ENCODE measurements at places on chromosomes 16 and 17.

- no peak for DNase-seq
Measured at GRCh38 chr17:18318117-18318516, 3.0 kb downstream of the SMCR8 start.

GRCh38 chr17:48800626-48801217 lies 16.3 kb downstream of the TTLL6 start:
- no peak for DNase-seq

DNA sequence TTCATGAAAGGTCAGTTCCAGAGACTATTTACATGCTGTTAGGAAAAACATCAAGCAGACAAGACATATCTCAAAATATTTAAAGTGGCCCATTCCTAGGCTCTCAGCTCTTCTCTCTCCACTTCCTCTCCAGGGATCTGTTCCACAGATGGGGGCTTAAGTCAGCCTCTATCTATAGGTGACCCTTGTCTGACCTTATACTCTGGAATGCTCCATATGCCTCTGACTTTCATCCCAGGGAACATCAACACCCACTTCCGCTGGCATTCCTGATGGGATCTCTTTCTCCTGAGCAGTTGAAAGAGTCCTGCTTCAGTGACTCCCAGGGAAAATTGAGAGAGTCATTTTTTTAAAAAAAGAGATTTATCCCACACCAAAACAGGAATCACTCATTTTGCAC lies 11.5 kb upstream of the WIPI1 start:
- no peak for DNase-seq

GRCh38 chr17:79907850-79908249 lies 68.6 kb upstream of the CBX4 start:
- DNase-seq = no peak

GRCh38 chr16:23334950-23335349 lies 32.8 kb downstream of the SCNN1B start:
- no peak for DNase-seq

Measured in effector CD4-positive, alpha-beta T cell (primary cell).